Neural cell (in vitro differentiated cells): ENCODE measurements at places on chromosomes 2 and 18. TPM values are rescaled to one million over a fixed set of nuclear protein-coding genes. Genes with fewer than 3 reads are reported as not detected.

Gene POTEC
- polyA plus RNA-seq: not detected in 2 replicates

Gene PXDN
- 181 and 200 TPM in 2 replicates for polyA plus RNA-seq

Gene RAX
- polyA plus RNA-seq: not detected in 2 replicates

Gene KCNF1
- 11.4 and 12.9 TPM in 2 replicates for polyA plus RNA-seq

Gene IL1R2
- polyA plus RNA-seq: not detected in 2 replicates

Gene SIGLEC15
- polyA plus RNA-seq: not detected in 2 replicates

Gene CNDP1
- 0.38 and 2.1 TPM in 2 replicates for polyA plus RNA-seq

Gene TACR1
- 0.60 and 0.78 TPM in 2 replicates for polyA plus RNA-seq

Gene BCL2
- 2.9 and 3.4 TPM in 2 replicates for polyA plus RNA-seq

Gene SULT1C4
- not detected in 2 replicates for polyA plus RNA-seq

Gene ZNF512
- polyA plus RNA-seq: 30.8 and 36.4 TPM in 2 replicates

Gene NTSR2
- polyA plus RNA-seq: not detected in 2 replicates

Gene MAB21L4
- not detected in 2 replicates for polyA plus RNA-seq

Gene TRABD2A
- polyA plus RNA-seq: 0.17 and 2.7 TPM in 2 replicates

Gene TUBB8B
- not detected in 2 replicates for polyA plus RNA-seq

Gene STK36
- polyA plus RNA-seq: 61.5 and 69.7 TPM in 2 replicates

Gene GPR155
- 5.7 TPM in 2 replicates for polyA plus RNA-seq

Gene PARD3B
- polyA plus RNA-seq: 0.36 and 0.54 TPM in 2 replicates

Gene SCN3A
- 153 and 161 TPM in 2 replicates for polyA plus RNA-seq

Gene PSMD1
- polyA plus RNA-seq: 83.8 and 87.6 TPM in 2 replicates

Gene TNFRSF11A
- not detected in 2 replicates for polyA plus RNA-seq

Gene CXXC1
- polyA plus RNA-seq: 99.8 and 133 TPM in 2 replicates

Gene CCDC85A
- polyA plus RNA-seq: 24.7 and 30.6 TPM in 2 replicates
